ENCODE measurements at places on chromosomes 12 and 14.

GRCh38 chr14:56632195-56632594 lies 52.6 kb downstream of the TMEM260 start:
- no peak for DNase-seq

GRCh38 chr12:29844667-29845066 lies 60.9 kb upstream of the TMTC1 start:
- DNase-seq: no peak

- no peak for DNase-seq
Observed at GRCh38 chr12:79891506-79892162, 43.3 kb downstream of the PPP1R12A start.

- no peak for DNase-seq
Observed at GRCh38 chr12:25926536-25926935, 31.9 kb upstream of the RASSF8 start.

DNA sequence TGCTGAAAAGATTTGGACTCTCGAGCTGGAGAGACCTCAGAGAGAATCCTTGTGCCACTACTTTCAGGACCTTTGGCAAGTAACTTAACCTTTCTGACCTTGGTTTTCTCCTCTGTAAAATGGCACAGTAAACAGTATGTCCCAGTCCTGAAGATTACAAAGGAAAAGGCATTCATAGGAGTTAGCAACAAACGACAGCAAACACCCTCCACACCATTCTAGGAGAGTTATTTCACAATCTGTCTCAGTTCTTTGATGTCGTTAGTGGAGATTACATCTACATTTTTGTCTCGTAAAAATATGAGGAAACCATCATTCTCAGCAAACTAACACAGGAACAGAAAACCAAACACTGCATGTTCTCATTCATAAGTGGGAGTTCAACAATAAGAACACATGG lies 205.7 kb downstream of the ITPR2 start:
- no peak for DNase-seq

DNA sequence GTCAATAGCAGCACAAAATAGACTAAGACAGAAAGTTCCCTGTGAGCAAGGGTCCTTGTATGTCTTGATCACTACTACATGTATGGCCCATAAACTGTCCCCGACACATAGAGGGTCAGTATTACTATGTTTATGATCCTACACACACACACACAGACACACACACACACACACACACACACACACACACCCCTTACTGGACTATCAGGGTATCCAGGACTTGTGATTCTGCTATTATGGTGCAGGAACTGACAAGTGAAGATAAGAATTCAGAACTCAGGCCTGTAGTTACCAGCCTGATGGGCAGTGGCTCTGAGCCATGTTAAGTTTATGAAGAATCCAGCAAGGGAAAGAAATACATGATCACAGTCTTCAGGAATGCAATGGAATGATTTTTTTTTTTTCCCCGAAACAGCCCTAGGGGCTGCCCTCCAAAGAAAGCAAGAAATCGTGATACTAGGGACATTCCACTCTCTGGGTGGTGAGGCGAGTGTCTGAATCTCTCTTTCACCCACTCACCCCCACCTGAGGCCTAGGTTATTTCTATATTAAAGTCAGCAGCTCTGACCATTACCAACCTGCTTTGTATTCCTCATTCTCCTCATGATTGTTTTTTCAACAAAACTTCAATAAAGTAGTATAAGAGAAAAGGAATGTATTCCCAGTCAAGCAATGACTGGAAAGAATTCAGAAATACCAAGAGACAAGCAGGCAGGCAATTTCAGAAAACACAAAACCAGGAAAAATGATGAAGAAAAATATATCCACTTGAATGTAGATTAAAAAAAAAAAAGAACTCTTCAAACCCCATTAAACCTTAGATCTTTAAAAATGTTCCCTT lies 105.8 kb downstream of the AVPR1A start:
- DNase-seq: no peak

DNA sequence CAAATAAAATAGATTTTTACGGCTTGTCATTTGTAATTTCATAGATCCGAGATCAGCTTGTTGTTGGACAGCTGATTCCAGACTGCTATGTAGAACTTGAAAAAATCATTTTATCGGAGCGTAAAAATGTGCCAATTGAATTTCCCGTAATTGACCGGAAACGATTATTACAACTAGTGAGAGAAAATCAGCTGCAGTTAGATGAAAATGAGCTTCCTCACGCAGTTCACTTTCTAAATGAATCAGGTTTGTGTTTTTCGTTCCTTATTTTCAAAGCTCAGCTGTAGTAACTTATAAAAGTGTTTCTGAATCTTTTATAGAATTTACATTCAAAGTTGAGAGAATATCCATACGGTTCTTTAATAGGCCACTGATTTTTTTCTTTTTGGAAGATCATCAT lies 89.1 kb downstream of the LRRK2 start:
- no peak for DNase-seq

DNA sequence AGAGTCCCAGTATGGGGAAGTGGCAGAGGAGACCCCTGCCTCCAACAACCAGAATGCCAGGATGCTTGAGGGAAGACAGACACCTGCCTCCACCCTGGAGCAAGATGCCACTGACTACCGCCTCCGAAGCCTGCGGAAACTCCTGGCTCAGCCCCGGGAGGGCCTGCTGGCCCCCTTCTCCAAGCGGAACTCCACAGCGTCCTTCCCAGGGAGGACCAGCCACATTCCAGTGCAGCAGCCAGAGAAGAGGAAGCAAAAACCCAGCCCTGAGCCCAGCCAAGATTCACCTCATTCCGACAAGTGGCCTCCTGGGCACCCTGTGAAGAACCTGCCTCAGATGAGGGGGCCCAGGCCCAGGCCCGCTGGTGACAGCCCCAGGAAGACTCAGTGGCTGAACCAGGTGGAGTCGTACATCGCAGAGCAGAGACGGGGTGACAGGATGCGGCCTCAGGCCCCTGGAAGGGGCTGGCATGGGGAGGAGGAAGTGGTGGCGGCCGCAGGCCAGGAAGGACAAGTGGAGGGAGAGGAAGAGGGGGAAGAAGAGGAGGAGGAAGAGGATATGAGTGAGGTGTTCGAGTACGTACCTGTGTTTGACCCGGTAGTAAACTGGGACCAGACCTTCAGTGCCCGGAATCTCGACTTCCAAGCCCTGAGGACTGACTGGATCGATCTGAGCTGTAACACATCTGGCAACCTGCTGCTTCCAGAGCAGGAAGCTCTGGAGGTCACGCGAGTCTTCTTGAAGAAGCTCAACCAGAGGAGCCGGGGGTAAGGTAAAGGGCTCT lies 93.7 kb downstream of the B4GALNT3 start:
- no peak for DNase-seq

DNA sequence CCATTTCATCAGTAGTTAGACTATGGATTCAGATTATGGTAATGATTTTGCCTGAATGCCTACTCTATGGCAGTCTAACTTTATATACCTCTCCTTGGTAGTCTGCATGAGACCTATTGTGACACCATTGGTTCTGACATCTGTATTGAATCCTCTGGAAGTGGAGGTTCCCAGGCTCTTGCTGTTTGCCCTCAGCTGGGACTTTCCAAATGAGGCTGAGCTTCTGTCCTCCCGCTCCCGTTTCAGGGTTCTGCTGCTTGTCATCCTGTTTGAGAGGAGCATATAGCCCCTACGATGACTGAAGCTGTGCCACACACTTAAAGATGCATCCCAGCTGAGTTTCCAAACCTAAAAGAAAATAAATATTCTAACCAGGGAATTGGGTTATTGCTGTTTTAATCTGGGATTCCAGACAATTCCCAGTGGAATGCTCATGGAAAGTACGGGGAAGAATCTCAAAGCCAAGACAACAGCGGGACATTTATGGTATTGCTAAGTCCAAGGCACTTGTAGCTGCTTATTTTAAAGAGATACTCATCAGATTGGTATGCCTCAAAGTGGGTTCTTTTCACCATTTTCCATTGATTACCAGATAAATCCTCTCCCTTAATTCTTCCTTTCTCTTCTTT lies 105.9 kb downstream of the ETV6 start:
- no peak for DNase-seq

DNA sequence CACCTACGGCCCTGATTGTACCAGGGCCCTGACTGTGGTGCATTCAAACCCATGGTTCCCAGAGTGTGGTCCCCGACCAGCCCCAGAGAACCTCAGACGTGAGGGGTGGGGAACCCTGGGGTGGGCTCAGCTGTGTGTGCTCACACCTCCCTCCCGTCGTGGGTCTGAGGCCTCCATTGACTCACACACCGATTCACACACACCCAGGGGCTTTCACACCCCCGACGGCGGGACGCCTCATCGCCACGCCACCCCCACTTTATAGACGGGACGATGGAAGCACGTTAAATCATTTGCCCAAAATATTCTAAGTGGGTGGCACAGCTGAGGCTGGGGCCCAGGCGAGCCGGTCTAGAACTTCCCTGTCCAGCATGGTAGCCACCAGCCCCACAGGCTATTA lies 3.4 kb upstream of the FBRSL1 start:
- DNase-seq: no peak

GRCh38 chr12:30847259-30847658 lies 79.3 kb upstream of the TSPAN11 start:
- no peak for DNase-seq

DNA sequence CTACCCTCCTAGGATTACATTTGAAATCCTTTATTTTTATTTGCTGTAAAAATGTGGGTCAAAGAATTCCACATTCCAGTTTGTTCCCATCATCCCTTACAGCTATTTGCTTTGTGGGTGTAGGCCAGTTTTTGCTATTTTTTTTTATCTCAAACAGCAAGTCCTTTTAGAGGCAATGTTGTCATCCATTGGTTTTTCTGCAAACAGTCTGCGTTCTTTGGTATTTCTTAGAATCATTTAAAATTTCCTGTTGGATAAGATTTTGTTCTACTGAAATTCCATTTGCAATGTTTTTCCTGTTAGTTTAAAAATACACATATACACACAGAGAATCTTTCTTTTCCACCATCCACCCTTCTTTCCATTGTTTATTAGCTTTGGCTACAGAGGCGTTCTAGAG lies 53.3 kb upstream of the STK38L start:
- DNase-seq: no peak

DNA sequence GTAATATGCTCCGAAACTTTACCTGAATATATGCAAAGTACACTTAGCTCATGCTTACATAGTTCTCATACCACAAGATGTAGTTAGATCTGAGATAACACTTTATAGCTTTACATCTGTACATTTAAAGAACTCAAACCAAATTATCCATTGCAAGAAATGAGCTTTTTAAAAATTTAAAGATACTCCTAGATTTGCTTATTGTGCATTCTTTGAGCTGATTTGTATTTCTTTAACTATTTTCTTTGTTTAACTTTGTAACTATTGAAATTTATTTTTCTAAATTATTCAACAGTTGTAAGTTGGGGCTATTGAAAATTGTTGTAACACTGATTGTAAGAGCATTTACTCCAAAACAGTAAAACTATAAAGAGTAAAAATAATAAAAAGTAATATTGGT lies 340.2 kb upstream of the NOVA1 start:
- DNase-seq: no peak

DNA sequence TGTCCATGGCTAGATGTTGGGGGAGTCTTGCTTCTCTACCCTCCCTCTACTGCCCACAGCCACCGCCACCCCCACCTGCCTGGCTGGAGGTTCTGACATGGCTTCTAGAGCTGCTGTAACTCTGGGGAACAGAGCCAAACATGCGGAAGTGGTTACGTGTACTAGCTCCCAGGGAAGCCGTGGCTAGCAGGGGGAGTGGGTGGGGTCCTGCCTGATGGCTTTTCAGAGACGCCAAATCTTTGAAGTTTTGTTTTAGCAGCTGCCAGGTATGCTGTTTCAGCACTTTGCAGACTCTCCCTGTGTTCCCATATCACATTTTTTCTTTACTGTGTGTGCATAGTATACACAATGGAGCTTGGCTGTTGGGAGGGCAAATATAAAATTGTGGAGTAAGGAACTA lies 150.3 kb downstream of the TGFB3 start:
- DNase-seq: no peak

DNA sequence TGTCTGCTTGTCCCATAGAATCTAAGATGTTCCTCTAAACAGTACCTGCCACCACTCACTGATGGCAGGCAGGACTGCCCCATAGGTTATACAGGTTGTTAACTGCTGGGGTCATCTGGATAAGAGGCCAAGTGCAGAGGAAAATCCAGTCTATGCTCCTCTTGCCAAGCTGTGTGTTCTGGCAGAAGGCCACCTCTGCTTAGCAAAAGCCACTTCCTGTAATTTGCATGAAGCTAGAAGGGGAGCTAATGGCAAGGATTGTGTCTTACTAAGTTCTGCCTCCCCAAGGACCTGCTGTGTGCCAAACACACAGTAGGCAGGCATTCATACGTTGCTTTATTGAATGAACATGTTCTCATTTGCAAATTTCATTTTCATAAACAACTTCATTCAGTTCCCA lies 445.4 kb downstream of the BCL11B start:
- no peak for DNase-seq

GRCh38 chr12:57384478-57384877 lies 46.4 kb downstream of the R3HDM2 start:
- no peak for DNase-seq

DNA sequence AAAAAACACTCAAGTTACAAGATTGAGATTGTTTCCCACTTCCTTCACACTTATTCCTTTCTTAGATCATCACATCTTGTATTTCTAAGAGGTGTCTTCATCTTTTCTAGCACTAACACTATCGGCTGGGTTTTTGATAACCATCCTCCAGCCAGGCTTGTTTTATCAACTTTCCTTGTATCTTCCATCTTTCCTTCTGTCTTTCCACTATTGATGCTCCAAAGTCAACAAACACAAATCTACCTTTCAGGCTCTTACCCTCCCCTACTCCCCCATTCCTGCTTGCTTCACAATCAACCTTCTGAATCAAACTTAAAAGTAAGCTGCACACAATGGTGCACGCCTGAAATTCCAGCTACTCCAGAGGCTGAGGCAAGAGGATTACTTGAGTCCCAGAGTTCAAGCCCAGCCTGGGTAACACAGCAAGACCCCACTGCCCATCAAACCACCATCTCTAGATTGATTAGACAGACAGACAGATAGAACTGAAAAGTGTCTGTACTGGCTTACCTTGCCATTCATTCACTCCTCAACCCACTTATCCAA lies 12.9 kb downstream of the MED13L start:
- no peak for DNase-seq

GRCh38 chr12:93047118-93047517 lies 118.0 kb upstream of the EEA1 start:
- no peak for DNase-seq

DNA sequence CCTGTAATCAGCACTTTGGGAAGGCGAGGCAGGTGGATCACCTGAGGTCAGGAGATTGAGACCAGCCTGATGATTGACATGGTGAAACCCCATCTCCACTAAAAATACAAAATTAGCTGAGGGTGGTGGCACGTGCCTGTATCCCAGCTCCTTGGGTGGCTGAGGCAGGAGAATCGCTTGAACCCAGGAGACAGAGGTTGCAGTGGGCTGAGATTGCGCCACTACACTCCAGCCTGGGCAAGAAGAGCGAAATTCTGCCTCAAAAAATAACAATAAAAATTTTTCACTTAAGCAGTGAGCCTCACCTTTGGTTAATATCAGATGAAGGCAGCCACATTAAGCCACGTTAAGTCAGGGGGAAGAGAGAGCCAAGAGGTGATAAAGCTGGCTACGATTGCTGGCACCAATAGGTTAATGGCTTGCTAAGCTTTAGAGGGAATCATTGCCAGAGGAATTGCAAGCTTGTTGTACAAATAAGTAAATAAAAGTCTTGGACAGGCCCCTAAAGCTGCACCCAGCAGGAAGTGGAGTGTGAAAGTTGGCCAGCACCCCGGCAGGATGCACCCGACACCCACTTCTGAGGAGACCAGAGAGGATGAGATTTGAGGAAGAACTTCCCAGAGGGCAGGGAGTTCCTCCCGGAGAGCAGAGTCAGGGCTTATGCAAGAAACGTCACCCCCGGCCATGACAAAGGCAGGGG lies 41.3 kb upstream of the TESC start:
- no peak for DNase-seq

All from HEK293T (cell line).